ENCODE measurements at places on chromosomes 3 and 15.

DNA sequence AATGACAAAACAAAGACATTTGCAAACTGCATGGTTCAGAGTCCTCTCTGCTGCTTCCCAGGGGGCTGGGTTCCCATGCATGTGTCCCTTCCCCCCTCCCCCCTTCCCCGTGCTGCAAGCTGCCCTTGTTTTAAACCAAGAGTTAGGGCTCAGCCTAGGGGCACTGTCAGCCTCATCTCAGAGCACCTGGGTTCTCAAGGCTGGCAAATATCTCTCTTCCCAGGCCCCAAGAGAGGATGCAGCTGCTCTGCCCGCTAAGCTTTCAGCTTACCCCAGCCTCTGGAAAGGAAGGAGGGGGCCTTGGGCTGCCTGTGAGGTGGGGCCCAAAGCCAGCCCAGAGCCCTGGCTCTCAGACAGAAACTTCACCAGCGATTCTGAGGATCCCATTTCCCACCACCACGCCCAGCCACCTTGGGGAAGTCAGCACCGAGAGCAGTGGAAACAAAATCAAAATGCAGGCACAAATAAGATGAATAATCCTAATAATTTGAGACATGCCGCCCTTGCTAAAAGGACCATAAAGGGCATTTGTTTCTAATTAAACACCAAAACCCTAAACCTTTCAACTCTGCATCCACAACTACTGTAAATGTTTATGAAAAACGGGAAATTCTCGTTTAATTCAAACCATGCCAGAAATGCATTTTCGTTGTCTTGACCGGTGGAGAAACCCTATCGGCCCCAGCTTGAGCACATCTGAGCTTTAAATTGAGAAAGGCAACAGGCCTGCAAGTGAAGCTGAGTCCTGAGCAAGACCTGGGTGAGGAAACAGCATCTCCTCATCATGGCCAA lies 67.7 kb upstream of the WNT5A start:
- DNase-seq: no peak

DNA sequence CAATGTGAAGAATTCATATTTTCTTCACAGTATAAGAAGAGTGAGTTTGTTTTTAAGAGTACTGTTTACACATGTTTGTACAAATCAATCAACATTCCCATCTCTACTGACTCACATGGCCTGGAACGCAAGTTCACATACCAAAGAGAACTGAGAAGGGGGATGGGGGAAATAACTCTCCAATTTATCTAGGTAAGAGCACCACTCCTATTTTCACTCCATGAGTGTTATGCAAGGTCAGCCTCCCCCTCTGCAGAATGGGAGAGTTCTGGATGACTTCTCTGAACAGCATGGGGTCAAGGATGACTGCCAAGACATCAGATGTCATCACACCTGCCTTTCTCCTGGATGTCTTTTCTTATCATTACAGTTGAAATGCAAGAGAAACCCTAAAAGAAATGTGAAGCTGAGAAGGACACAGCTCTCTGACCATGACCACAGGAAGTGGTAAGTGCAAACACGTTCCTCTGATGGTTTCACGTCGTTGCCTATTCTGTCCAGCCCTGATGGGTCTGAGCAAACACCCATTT lies 95.2 kb downstream of the SEMA6D start:
- no peak for DNase-seq

DNA sequence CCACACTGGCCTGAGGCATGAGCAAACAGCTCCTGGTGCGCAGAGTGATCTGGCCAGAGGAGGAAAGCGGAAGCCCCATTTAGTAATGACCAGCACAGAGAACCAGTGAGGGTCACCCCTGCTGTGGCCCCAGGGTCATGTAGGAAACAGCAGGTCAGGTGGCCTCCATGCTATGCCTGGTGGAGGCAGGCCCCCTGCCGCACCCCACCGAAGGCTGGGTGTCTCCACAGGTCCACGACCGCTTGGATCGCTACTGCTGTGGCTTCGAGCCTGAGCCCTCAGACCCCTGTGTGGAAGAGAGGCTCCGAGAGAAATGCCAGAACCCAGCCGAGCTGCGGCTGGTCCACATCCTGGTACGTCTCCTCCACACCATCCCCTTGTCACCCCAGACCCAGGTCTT lies 52.6 kb downstream of the POMGNT2 start:
- DNase-seq: no peak

DNA sequence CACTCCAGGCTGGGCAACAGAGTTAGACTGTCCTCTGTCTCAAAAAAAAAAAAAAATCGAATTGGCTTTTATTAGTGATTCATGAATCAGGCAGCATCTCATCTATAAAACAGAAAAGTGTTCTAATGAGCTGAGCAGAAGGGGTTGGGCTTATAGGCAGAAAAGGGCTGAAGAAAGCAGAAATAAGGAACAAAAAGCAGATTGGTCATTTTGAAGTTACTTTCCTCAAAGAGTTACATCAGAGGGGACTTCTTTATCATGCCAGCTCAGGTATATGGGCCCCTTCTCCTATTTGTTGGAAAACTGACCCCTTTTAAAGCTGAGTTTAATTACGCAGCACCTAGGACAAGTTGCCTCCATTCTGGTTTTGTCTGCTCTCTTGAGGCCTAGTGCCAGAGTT lies 722 bp upstream of the POGLUT1 start:
- DNase-seq: no peak
